ENCODE measurements at places on chromosomes 4 and X. TPM values are rescaled to one million over a fixed set of nuclear protein-coding genes. Genes with fewer than 3 reads are reported as not detected.

GRCh38 chr4:155548173-155548572 is 118.5 kb upstream of the GUCY1A1 start:
- no peaks in the 10 kb centered on the region for H3K4me1 ChIP-seq
- no peaks in the 10 kb centered on the region for H3K27me3 ChIP-seq
- H3K27ac ChIP-seq = no peak overlapping the region
- no peak overlapping the region for H3K4me3 ChIP-seq
- H3K36me3 ChIP-seq = no peaks in the 10 kb centered on the region

DNA sequence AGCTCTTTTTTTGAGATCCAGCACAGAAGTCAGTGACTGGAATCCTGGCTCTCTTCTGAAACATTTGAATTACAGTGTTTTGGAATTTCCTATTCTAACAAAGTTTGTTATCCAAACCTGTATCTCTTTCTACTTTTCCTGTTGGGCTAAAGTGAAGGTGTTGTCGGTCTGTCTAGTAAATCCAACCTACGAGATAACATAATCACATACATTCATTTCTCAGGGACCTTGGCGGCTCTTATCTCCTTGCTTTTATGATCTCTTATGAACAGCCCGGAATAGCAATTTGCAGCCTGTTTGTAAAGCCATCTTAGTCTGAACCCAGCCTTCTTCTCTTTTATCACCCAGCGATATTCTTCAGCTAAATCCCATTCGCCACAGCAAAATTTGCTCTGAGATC is 14.5 kb downstream of the PPARGC1A start:
- no peaks in the 10 kb centered on the region for H3K27me3 ChIP-seq
- no peak for DNase-seq
- no peaks in the 10 kb centered on the region for H3K4me1 ChIP-seq
- no peak overlapping the region for H3K4me3 ChIP-seq

GRCh38 chrX:133563705-133564104 is 148.4 kb upstream of the GPC4 start:
- DNase-seq = peak; percentile 46
- no peaks in the 10 kb centered on the region for H3K4me1 ChIP-seq
- no peaks in the 10 kb centered on the region for H3K36me3 ChIP-seq
- no peak overlapping the region for H3K4me3 ChIP-seq

GRCh38 chr4:56468097-56468422 is 643 bp downstream of the SRP72 start:
- peak overlapping the region; percentile 78 for H3K4me3 ChIP-seq
- no peaks in the 10 kb centered on the region for H3K27me3 ChIP-seq
- no peaks in the 10 kb centered on the region for H3K36me3 ChIP-seq
- peak overlapping the region; percentile 79 for H3K27ac ChIP-seq
- no peak for DNase-seq

DNA sequence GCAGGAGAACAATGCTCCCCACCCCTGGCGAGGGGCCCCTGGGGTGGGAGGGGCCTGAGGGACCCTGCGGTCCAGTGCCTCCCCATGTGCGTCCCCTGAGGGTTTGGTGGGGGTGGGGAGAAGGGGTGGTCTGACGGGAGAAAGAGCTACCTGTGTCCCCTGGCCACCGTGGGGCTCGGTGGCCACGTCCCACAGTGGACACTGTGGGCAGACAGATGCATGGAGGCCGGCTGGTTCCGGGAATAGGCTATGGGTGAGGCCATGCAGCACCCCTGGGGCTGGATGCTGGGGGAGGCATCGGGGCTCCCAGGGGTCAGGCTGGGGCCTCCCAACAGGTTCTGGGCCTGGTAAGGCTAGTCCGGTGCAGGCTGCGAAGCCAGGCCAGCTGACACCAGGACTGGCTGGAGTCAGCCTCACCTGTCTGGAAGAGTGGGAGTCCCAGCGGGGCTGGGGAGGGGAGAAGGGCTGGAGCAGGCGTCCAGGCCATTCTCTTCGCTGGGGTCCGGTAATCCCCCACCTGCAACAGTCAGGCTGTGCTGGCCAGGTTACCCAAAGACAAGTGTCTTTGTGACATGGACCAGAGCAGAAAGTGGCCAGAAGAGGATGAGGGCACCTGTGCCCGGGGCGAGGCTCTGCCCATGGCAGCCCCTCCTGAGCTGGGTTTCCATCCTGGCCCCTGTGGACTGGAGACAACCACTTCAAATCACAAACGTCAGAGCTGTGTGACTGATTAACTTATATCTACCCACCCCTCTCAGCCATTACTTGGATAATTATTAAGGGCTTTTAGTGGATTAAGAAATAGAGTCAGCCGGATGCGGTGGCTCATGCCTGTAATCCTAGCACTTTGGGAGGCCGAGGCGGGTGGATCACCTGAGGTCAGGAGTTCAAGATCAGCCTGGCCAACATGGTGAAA is 1.4 kb upstream of the FAM53A start:
- peak; percentile 24 for DNase-seq
- H3K4me3 ChIP-seq = no peak overlapping the region
- H3K36me3 ChIP-seq = no peaks in the 10 kb centered on the region
- H3K27me3 ChIP-seq = no peaks in the 10 kb centered on the region
- no peak overlapping the region for H3K27ac ChIP-seq

- no peaks in the 10 kb centered on the region for H3K36me3 ChIP-seq
- H3K4me3 ChIP-seq = no peak overlapping the region
- H3K27me3 ChIP-seq = no peaks in the 10 kb centered on the region
- DNase-seq = no peak
- H3K27ac ChIP-seq = no peak overlapping the region
Measured at GRCh38 chr4:7657545-7658297, 223.0 kb upstream of the PSAPL1 start.

GRCh38 chr4:1795299-1796195 is 2.5 kb downstream of the FGFR3 start:
- no peak overlapping the region for H3K4me3 ChIP-seq
- H3K27ac ChIP-seq = no peak overlapping the region
- no peaks in the 10 kb centered on the region for H3K4me1 ChIP-seq
- H3K27me3 ChIP-seq = peaks cover 15% of the 10 kb centered on the region
- DNase-seq = no peak

DNA sequence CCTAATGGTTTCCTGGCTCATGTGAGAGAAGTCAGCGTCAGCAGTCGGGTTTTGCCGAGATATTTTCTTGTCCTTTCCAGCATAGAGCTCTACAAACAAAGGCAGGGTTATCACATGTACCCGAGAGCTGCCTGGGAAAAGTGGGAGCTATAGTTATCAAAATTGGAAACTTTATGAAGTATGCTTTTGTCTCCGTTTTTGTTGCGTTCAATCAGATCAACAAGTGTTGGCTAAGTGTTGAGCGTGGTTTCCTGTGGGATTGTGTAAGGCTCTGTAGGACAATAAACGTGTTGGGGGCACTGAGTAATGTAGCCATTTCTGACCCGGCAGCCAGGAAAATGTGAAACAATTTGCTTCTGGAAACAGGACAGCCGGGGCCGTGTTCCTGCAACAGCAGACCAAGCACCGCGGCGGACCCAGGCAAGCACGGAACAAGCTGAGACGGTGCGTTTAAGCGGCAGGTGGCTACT is at the start of gene BMX:
BMX (plus strand) TSS at position 311 of the 470 bp plus-strand sequence. CDS start 7,547 bp downstream, outside the sequence.
- DNase-seq = peak; percentile 35
- H3K36me3 ChIP-seq = no peaks in the 10 kb centered on the region
- H3K27ac ChIP-seq = peak within 1 kb of the TSS; percentile 40
- no peak within 1 kb of the TSS for H3K4me3 ChIP-seq
- H3K4me1 ChIP-seq = no peaks in the 10 kb centered on the region
- no peaks in the 10 kb centered on the region for H3K27me3 ChIP-seq

GRCh38 chrX:135257469-135257868 is 5.6 kb downstream of the ETDA start:
- no peak overlapping the region for H3K4me3 ChIP-seq
- H3K27me3 ChIP-seq = no peaks in the 10 kb centered on the region
- DNase-seq = no peak
- no peak overlapping the region for H3K27ac ChIP-seq
- no peaks in the 10 kb centered on the region for H3K36me3 ChIP-seq

DNA sequence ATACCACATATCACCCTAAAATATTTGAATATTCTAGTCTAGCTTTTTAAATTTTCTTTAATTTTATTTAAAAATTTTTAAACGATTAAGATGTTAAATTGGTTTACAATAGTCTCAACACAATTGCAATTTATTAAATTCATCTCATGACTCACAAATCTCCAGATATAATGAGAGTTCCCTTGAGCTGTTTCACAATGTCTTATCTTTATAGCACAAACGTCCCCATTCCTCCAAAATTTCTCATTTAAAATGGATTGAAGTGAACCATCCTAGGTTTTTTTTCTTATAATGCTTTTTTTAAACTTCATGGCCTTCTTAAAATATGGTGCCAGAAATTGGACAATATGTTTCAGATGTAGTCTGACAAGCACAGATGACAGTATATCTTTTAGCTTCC is 204.4 kb downstream of the GABRB1 start:
- H3K27me3 ChIP-seq = no peaks in the 10 kb centered on the region
- no peaks in the 10 kb centered on the region for H3K4me1 ChIP-seq
- no peak overlapping the region for H3K4me3 ChIP-seq
- no peak for DNase-seq
- H3K27ac ChIP-seq = no peak overlapping the region

DNA sequence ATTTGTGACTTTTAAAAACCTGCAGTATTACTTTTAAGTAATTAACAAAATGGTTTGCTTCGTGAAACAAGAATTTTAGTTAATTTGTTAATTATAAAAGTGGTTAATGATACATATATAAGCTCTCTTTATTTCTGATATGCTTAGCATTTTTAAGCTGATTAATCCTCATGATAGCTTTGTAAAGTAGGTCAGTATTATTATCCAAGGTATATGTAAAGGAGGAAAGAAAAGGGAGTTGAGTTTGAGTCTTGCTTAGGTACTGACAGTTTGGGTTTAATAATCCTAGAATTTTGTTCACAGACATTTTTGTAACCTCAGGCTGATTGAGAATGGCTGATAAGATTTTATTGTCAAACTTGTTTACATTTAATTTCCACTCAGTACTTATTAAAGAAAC is 21.8 kb downstream of the HERC3 start:
- H3K4me3 ChIP-seq = no peak overlapping the region
- peaks cover 7% of the 10 kb centered on the region for H3K4me1 ChIP-seq
- no peak for DNase-seq
- H3K36me3 ChIP-seq = no peaks in the 10 kb centered on the region

DNA sequence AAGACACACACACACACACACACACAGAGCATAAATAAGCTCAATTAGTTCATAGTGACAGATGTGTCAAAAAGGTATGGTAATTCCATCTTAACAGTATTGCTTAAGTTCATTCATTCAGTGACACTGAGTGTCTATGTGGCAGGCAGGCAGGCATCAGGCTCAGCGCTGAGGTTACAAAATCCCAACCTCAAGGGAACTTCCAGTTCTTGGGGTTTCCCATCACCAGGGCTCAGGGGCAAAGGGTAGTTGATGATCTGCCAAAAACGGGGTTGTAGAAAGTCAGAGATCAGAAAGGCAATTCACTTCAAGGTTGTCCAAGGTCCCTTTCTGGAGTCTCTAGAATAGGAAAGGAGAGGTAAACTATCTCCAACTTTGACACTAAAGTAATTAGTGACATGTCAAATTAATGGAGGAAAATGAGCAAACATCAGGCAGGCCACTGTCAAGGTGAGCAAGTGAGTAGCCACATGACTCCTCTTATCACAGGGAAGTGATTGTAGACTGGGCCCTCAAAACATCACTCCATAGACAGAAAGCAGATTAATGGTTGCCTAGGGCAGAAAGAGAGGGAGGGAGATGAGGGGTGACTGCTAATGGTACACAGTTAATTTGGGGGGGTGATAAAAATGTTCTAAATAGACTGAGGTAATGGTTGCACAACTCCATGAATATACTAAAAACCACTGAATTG is 41.8 kb downstream of the GPC4 start:
- H3K4me3 ChIP-seq = no peak overlapping the region
- no peaks in the 10 kb centered on the region for H3K36me3 ChIP-seq
- no peaks in the 10 kb centered on the region for H3K27me3 ChIP-seq
- no peak for DNase-seq

- H3K4me3 ChIP-seq = no peak overlapping the region
- no peaks in the 10 kb centered on the region for H3K4me1 ChIP-seq
- no peak overlapping the region for H3K27ac ChIP-seq
- no peaks in the 10 kb centered on the region for H3K36me3 ChIP-seq
- DNase-seq = no peak
Measured at GRCh38 chrX:25544641-25545040, 528.9 kb upstream of the ARX start.

DNA sequence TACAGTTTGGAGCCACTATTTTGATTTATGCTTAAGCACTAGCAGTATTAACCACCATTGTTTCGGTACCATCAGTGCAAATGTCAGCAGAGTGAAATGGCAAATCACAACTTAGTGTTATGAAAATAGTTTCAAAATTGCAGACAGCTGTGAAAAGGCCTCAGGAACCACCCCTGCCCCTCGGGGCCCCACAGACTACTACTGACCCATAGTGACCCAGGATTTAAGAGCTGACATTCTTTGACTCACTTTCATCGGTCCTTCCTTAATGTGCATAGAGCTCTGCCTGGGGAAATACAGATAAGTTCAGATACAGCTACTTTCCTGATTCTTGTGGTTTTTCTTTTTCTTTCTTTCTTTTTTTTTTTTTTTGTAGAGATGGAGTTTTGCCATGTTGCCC is 3.3 kb upstream of the BBS7 start:
- no peaks in the 10 kb centered on the region for H3K36me3 ChIP-seq
- no peak overlapping the region for H3K4me3 ChIP-seq
- H3K27me3 ChIP-seq = no peaks in the 10 kb centered on the region
- no peak overlapping the region for H3K27ac ChIP-seq

DNA sequence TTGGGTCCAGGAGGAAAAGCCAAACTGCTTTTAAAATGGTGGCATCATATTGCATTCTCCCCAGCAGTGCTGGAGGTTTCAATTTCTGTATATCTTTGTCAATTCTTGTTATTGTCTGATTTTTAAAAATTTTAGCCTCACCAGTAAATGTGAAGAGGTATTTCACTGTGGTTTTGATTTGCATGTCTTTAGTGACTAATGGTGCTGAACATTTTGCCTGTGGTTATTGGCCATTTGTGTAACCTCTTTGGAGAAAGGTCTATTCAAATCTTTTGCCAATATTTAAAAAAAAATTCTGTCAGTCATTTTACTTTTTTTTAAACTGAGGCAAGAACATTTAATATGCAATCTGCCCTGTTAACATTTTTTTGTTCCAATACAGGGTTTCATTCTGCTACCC is 322.1 kb downstream of the TLL1 start:
- H3K27ac ChIP-seq = no peak overlapping the region
- no peaks in the 10 kb centered on the region for H3K27me3 ChIP-seq
- no peak for DNase-seq
- no peak overlapping the region for H3K4me3 ChIP-seq
- no peaks in the 10 kb centered on the region for H3K4me1 ChIP-seq
- no peaks in the 10 kb centered on the region for H3K36me3 ChIP-seq

DNA sequence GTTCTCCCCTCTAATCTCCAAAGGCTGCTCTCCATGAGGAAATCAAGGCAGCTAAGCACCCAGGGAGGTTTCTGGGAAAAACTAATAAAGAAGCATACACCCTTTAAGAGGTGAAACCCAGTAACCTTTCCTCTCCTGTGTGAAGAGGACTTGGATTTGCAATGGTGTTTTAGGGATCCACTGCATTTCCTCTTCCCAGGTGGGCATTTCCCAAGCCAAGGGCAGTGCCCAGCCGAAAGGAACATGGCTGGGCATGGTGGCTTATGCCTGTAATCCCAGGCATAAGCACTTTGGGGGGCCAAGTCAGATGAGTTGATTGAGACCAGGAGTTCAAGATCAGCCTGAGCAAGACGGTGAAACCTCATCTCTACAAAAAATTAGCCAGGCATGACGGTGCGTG is 5.4 kb upstream of the ZNF185 start:
- no peak overlapping the region for H3K4me3 ChIP-seq
- no peak for DNase-seq
- H3K4me1 ChIP-seq = no peaks in the 10 kb centered on the region

Gene VEGFD
- not detected for total RNA-seq

Gene CLCN5
- total RNA-seq = 81.2 TPM

Gene RTL5
- 23.3 TPM for total RNA-seq

Gene EXOC1L
- total RNA-seq = not detected

Gene SLC10A6
- total RNA-seq = 2.0 TPM

Gene CD38
- total RNA-seq = 2.9 TPM

Gene PLAC1
- 1.9 TPM for total RNA-seq

Gene GC
- not detected for total RNA-seq

Gene MCF2
- total RNA-seq = 0.69 TPM

All from uterus (tissue), 4 donors.